ENCODE measurements at places on chromosomes 1 and 21. TPM values are rescaled to one million over a fixed set of nuclear protein-coding genes. Genes with fewer than 3 reads are reported as not detected.

Gene S100B
- polyA plus RNA-seq, result 14.3 TPM

Gene SLC44A3
- 12.5 TPM for polyA plus RNA-seq

Gene KCNJ15
- polyA plus RNA-seq, result 0.60 TPM

Gene B3GALT2
- 0.47 TPM for polyA plus RNA-seq

GRCh38 chr21:24881506-24881905 lies 725.8 kb downstream of the MRPL39 start:
- no peaks in the 10 kb centered on the region for H3K36me3 ChIP-seq
- H3K4me3 ChIP-seq, result no peak overlapping the region
- no peaks in the 10 kb centered on the region for H3K27me3 ChIP-seq

DNA sequence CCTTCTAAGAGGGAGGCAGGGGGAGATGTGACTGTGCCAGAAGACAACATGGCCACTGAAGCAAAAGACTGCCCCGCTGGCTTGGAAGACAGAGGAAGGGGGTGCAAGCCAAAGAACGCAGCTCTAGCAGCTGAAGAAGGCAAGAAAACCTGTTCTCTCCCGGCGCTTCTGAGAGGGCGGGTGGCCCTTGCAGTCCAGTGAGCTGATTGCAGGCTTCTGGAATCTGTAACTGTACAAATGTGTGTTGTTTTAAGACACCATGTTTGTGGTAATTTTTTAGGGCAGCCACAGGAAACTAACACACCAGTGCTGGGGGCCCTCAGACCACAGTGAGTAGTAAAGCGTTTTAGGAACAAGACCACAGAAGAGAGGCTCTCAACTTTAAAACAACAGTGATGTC lies 47.0 kb downstream of the CD46 start:
- no peaks in the 10 kb centered on the region for H3K4me1 ChIP-seq
- H3K36me3 ChIP-seq, result peaks cover 28% of the 10 kb centered on the region
- no peak overlapping the region for H3K4me3 ChIP-seq
- H3K27ac ChIP-seq, result peak overlapping the region; percentile 41

GRCh38 chr1:156754219-156754618 lies 2.7 kb upstream of the HDGF start:
- no peak overlapping the region for H3K27ac ChIP-seq
- no peaks in the 10 kb centered on the region for H3K27me3 ChIP-seq
- no peak for DNase-seq
- H3K4me3 ChIP-seq, result no peak overlapping the region

GRCh38 chr1:201988601-201989000 lies 6.2 kb downstream of the RNPEP start:
- H3K4me1 ChIP-seq, result no peaks in the 10 kb centered on the region
- H3K27me3 ChIP-seq, result no peaks in the 10 kb centered on the region
- H3K36me3 ChIP-seq, result peaks cover 53% of the 10 kb centered on the region
- no peak for DNase-seq
- no peak overlapping the region for H3K4me3 ChIP-seq

GRCh38 chr1:59017501-59018231 lies 233.8 kb upstream of the JUN start:
- peaks cover 25% of the 10 kb centered on the region for H3K4me1 ChIP-seq
- H3K4me3 ChIP-seq, result no peak overlapping the region
- H3K36me3 ChIP-seq, result no peaks in the 10 kb centered on the region
- DNase-seq, result no peak
- H3K27ac ChIP-seq, result no peak overlapping the region
- H3K27me3 ChIP-seq, result no peaks in the 10 kb centered on the region

- H3K4me1 ChIP-seq, result no peaks in the 10 kb centered on the region
- no peaks in the 10 kb centered on the region for H3K27me3 ChIP-seq
- no peaks in the 10 kb centered on the region for H3K36me3 ChIP-seq
- no peak overlapping the region for H3K4me3 ChIP-seq
- no peak for DNase-seq
- H3K27ac ChIP-seq, result no peak overlapping the region
Observed at GRCh38 chr21:26832546-26832945, 12.7 kb downstream of the ADAMTS1 start.

DNA sequence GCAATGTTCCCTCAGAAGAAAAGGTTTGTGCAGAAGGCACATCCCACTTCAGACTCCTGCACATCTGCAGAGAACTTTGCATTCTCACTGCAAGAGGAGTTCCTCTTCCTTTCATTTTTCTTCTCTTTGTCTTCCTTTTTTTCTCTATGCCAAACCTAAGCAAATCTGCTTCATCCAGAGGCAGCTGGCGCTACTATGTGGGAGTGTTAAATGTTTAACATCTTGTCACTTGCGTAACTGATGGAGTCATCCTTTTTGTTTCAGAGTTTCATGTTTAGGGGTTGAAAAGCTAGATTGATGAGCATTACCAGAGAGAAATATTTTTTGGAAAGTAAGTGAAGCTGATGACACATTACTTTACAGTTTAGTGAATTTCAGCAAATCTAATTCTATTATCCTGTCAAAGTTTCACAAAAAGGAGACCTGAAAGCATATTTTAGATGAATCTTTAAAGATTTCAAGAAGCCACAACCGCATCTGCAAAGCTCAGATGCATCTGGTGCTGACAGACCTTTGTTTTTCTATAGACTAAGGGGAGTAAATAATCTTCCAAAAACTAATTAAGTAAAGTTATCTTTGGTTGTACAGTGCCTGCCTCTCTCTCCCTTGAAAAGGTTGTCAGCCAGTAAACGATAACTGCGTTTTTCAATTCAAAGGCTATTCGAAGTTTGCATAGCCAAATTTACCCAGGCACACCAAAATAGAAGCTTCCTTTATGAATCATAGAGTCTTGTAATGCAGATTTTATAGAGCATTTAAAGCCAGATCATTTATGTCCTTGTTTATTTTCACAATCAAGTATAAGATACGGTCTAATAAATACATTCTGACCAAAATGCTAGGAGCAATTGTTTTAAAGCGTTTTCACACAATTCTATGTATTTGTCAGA lies 1.2 kb upstream of the LRRC53 start:
- H3K4me1 ChIP-seq, result no peaks in the 10 kb centered on the region
- H3K4me3 ChIP-seq, result no peak overlapping the region
- H3K27me3 ChIP-seq, result no peaks in the 10 kb centered on the region
- no peak for DNase-seq
- H3K27ac ChIP-seq, result no peak overlapping the region
- no peaks in the 10 kb centered on the region for H3K36me3 ChIP-seq

- no peaks in the 10 kb centered on the region for H3K27me3 ChIP-seq
- no peak for DNase-seq
- H3K36me3 ChIP-seq, result no peaks in the 10 kb centered on the region
- H3K4me1 ChIP-seq, result peaks cover 27% of the 10 kb centered on the region
Observed at GRCh38 chr1:174999936-175000696, at the start of gene CACYBP. CACYBP (plus strand) TSS chr1:174999947; CDS start chr1:175000181, 234 bp downstream.

GRCh38 chr1:155191904-155192303 lies 15.8 kb downstream of the THBS3 start:
- H3K27ac ChIP-seq, result peak overlapping the region; percentile 90
- H3K27me3 ChIP-seq, result no peaks in the 10 kb centered on the region
- no peak overlapping the region for H3K4me3 ChIP-seq
- DNase-seq, result no peak
- H3K4me1 ChIP-seq, result peaks cover 42% of the 10 kb centered on the region
- no peaks in the 10 kb centered on the region for H3K36me3 ChIP-seq

GRCh38 chr21:41196993-41197392 lies 29.0 kb downstream of the BACE2 start:
- H3K27ac ChIP-seq, result no peak overlapping the region
- H3K27me3 ChIP-seq, result no peaks in the 10 kb centered on the region
- peaks cover 6% of the 10 kb centered on the region for H3K4me1 ChIP-seq

Data from sigmoid colon (tissue), 7 donors.